RKO (cell line): ENCODE measurements at places on chromosomes 13 and 19.

- no peak for DNase-seq
These were observed 16.8 kb downstream of the XAB2 start for GRCh38 chr19:7612282-7613274.

- no peak for DNase-seq
These were observed 523.2 kb upstream of the HTR2A start for GRCh38 chr13:47420020-47420419.

GRCh38 chr19:29264897-29265296, 51.9 kb upstream of the UQCRFS1 start:
- no peak for DNase-seq

GRCh38 chr13:69545551-69545950, 562.1 kb upstream of the ATXN8OS start:
- DNase-seq = no peak

GRCh38 chr13:74883834-74884233, 598.1 kb downstream of the TBC1D4 start:
- peak; percentile 16 for DNase-seq

DNA sequence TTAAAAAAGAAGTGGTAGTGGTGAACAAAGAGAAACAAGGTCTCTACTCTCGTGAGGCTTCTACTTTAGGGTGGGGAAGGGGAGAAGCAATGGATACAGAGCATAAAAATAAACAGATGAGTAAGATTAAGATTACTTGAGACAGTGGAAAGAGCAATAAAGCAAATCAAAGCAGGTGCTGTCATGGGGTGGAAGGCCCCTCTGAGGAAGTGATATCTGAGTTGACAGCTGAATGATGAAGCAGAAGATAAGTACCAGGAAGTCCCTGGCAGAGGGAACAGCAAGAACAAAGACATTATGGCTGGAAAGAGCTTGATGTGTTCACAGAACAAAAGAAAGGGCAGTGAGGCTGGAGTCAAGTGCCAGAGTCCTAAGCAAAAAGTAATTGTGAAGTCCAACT, 221.8 kb downstream of the ENOX1 start:
- DNase-seq = no peak

- no peak for DNase-seq
These were observed 17.5 kb upstream of the SHC2 start for GRCh38 chr19:478236-478903.

GRCh38 chr13:110644892-110645521, 29.7 kb downstream of the NAXD start:
- no peak for DNase-seq

GRCh38 chr19:31283701-31284100, 65.5 kb downstream of the TSHZ3 start:
- no peak for DNase-seq

GRCh38 chr19:19656451-19657396, 6.8 kb downstream of the ATP13A1 start:
- no peak for DNase-seq

DNA sequence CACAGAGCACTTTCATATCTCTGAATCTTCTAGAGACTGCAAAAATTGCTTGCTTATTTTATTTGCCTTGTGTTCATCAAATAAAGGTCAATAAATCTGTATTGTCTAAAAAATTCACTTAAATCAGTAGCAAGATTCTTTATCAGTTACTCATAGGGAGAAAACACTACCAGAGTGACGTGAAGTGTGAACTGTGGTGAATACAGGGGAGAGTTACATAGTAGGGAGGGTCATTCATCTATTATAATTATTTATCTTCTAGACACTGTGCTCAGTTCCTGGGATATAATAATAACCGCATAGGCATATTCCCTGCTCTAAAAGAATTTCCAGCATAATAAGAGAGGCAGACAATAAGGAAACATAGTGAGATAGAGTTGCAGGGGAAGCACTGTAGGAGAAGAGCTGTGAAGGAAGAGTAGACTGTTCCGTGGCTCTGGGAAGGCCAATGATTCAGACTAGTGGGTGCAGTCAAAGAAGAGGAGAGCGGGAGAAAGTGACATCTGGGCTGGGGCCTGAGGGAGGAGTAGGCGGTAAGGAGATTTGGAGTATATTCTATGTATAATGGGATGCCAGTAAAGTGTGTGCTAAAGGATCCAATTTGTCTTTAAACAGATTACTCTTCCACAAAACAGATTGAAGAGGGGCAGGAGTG, 84.0 kb upstream of the TDRD3 start:
- no peak for DNase-seq

DNA sequence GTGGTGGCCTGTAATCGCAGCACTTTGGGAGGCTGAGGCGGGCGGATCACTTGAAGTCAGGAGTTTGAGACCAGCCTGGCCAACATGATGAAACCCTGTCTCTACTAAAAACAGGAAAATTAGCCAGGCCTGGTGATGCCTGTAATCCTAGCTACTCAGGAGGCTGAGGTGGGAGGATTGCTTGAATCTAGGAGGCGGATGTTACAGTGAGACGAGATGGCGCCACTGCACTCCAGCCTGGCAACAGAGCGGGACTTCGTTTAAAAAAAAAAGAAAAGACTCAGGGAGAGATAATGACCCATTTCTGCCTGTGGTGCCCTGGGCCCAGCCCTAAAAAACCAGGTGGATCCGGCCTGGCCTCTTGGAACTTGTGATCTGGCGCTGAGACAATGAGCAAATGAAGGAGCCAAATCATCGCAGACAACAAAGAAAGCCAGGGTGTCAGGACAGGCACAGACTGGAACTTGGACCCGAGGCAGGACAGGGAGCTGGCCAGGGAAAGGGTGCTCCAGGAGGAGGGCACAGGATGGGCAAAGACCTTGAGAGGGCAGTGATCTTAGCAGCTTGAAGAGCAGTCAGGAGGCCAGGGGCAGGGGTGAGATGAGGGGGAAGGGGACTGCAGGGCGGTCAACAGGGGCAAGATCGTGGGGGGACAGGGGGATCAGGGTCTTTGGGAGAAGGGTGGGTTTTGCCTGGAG, 962 bp upstream of the JAK3 start:
- DNase-seq = no peak

DNA sequence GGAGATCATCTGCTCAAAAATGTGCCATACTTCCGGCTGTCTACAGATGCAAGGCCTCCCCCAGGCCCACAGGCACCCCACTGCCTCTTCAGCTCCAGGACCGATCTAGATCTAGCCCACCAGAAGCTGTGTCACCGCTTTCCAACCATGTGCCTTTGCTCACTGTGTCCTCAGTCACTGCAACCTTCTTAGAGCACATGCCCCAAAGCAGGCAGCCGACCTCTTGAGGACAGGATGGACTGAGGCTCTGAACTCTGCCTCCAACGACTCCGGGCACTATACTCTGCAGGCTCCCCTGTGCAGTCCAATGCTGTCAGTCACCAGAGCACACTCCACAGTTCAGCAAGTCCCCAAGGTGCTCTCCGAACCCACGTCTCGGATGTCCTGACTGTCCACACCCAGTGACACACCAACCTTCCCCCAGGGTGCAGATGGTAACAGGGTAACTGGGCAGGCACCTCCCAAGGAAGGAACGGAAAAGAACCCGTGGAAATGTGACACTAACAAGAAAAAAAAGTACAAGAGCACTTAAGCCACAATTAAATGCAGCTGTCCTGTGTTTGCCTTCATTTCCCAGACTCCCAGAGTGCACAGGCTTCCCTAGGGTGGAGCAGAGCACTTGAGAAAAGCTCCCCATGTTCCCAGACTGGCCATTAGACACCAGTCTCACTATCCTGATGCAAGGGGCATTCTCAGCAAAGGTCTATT, 4.8 kb downstream of the STK24 start:
- DNase-seq = no peak

DNA sequence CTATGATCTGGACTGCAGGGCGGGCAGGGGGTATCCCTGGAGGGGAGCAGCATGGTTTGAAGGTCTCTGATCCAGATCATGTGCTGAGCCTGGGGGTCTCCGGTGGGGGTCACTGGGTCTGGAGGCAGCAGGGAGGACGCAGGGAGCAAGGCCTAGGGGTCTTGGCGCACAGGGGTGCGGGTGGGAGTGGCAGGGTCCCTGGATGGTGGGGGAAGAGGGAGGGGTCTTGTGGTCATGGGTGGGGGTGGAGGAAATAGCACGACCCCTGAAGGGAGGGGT, 1.9 kb downstream of the BTBD2 start:
- no peak for DNase-seq
